ENCODE measurements at places on chromosomes 6 and 20. TPM values are rescaled to one million over a fixed set of nuclear protein-coding genes. Genes with fewer than 3 reads are reported as not detected.
A peak's percentile ranks its signal among the peaks of the same experiment; 100 is the strongest.

The CRYBG1 gene
- 19.9 TPM for total RNA-seq

The SLC22A1 gene
- 10.2 TPM for total RNA-seq

The LAMA2 gene
- 0.22 TPM for total RNA-seq

The C20orf144 gene
- total RNA-seq: not detected

The SIRPG gene
- not detected for total RNA-seq

The HSPA12B gene
- not detected for total RNA-seq

The TLDC2 gene
- total RNA-seq: not detected

The TRERF1 gene
- total RNA-seq: 13.9 TPM

The CLIC5 gene
- not detected for total RNA-seq

DNA sequence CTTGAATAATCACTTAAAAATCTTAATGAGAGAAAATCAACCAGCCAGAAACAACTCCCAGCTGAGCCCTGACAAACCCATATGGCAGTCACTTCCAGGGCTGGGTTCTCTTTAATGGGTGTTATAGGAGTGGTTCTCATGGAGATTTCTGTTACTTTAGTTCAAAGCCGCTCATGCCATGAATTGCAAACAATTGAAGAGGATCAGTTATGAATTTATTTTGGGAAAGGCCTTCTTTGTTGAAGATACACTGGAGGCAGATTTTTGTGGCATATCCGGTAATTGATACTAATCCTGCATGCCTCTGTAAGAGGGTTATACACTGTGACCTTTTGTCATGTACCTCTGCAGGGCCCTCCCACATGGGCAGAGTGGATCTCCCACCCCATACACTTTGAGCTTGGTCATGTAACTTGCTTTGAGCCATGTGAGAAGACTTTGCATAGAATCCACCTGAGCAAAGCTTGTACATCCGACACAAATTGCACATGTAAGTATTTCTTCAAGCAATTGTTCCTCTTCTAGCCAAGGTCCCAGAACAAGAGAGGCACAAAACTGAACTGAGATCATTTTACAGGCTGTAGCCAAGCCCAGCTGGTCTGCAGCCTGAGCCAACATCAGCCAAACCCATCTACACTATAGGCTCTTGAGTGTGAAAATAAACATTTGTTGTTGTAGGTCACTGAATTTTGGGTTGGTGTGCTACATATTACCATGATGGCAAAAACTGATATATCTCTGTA, 492.3 kb downstream of the PREX1 start:
- H3K27ac ChIP-seq: no peak overlapping the region
- no peak overlapping the region for H3K4me3 ChIP-seq
- peaks cover 39% of the 10 kb centered on the region for H3K4me1 ChIP-seq
- no peaks in the 10 kb centered on the region for H3K27me3 ChIP-seq

- H3K36me3 ChIP-seq: no peaks in the 10 kb centered on the region
- H3K27me3 ChIP-seq: no peaks in the 10 kb centered on the region
- no peaks in the 10 kb centered on the region for H3K4me1 ChIP-seq
- no peak overlapping the region for H3K27ac ChIP-seq
- no peak for DNase-seq
- H3K4me3 ChIP-seq: no peak overlapping the region
Observed at GRCh38 chr6:77106992-77107391, 356.3 kb downstream of the HTR1B start.

- H3K4me1 ChIP-seq: peaks cover 34% of the 10 kb centered on the region
- H3K36me3 ChIP-seq: no peaks in the 10 kb centered on the region
- DNase-seq: no peak
Observed at GRCh38 chr6:139586273-139586672, 211.8 kb upstream of the CITED2 start.

GRCh38 chr6:22253955-22254655, 42.7 kb downstream of the PRL start:
- DNase-seq: no peak
- peaks cover 31% of the 10 kb centered on the region for H3K4me1 ChIP-seq
- H3K27ac ChIP-seq: no peak overlapping the region
- no peak overlapping the region for H3K4me3 ChIP-seq

DNA sequence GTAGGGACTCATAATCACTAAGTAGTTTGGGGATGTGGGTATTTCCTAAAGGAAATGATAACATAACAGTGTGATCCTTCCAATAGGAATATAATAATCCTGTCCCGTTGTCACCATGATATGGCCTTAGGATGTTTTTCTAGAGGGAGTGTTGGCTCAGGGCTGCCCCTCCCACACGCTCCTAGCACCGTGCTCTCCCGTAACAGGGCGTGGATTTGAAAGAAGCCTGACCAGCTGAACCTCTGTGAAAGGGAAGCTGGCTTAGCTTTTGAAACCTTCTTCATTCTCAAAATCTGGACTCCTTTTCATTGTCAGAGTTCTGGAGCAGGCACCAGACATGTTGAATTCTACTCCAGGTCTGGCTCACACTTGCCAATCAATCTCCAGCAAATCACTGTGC, 103.4 kb upstream of the SASH1 start:
- no peaks in the 10 kb centered on the region for H3K27me3 ChIP-seq
- no peaks in the 10 kb centered on the region for H3K4me1 ChIP-seq
- H3K4me3 ChIP-seq: no peak overlapping the region
- no peak for DNase-seq

GRCh38 chr6:13284646-13285045, 43.7 kb downstream of the TBC1D7 start:
- no peaks in the 10 kb centered on the region for H3K27me3 ChIP-seq
- H3K4me1 ChIP-seq: no peaks in the 10 kb centered on the region
- no peak for DNase-seq
- no peaks in the 10 kb centered on the region for H3K36me3 ChIP-seq
- no peak overlapping the region for H3K4me3 ChIP-seq
- H3K27ac ChIP-seq: no peak overlapping the region

- H3K27ac ChIP-seq: no peak overlapping the region
- H3K4me1 ChIP-seq: no peaks in the 10 kb centered on the region
- no peaks in the 10 kb centered on the region for H3K36me3 ChIP-seq
- peak; percentile 58 for DNase-seq
- no peaks in the 10 kb centered on the region for H3K27me3 ChIP-seq
Observed at GRCh38 chr6:131519670-131520436, 53.2 kb upstream of the ARG1 start.

GRCh38 chr6:3418496-3419060, 38.3 kb downstream of the SLC22A23 start:
- H3K27me3 ChIP-seq: no peaks in the 10 kb centered on the region
- no peaks in the 10 kb centered on the region for H3K36me3 ChIP-seq
- peaks cover 49% of the 10 kb centered on the region for H3K4me1 ChIP-seq
- peak overlapping the region; percentile 63 for H3K27ac ChIP-seq
- peak; percentile 64 for DNase-seq

GRCh38 chr6:20900389-20901160, 366.3 kb downstream of the CDKAL1 start:
- H3K36me3 ChIP-seq: no peaks in the 10 kb centered on the region
- no peak overlapping the region for H3K27ac ChIP-seq
- no peak for DNase-seq

- H3K27me3 ChIP-seq: no peaks in the 10 kb centered on the region
- no peaks in the 10 kb centered on the region for H3K36me3 ChIP-seq
- no peak overlapping the region for H3K27ac ChIP-seq
- H3K4me3 ChIP-seq: no peak overlapping the region
- H3K4me1 ChIP-seq: peaks cover 15% of the 10 kb centered on the region
Observed at GRCh38 chr6:26556263-26557070, 18.3 kb downstream of the HMGN4 start.

GRCh38 chr6:125236536-125237327, 65.0 kb downstream of the HDDC2 start:
- no peaks in the 10 kb centered on the region for H3K36me3 ChIP-seq
- H3K4me3 ChIP-seq: no peak overlapping the region
- H3K27me3 ChIP-seq: no peaks in the 10 kb centered on the region
- no peaks in the 10 kb centered on the region for H3K4me1 ChIP-seq

DNA sequence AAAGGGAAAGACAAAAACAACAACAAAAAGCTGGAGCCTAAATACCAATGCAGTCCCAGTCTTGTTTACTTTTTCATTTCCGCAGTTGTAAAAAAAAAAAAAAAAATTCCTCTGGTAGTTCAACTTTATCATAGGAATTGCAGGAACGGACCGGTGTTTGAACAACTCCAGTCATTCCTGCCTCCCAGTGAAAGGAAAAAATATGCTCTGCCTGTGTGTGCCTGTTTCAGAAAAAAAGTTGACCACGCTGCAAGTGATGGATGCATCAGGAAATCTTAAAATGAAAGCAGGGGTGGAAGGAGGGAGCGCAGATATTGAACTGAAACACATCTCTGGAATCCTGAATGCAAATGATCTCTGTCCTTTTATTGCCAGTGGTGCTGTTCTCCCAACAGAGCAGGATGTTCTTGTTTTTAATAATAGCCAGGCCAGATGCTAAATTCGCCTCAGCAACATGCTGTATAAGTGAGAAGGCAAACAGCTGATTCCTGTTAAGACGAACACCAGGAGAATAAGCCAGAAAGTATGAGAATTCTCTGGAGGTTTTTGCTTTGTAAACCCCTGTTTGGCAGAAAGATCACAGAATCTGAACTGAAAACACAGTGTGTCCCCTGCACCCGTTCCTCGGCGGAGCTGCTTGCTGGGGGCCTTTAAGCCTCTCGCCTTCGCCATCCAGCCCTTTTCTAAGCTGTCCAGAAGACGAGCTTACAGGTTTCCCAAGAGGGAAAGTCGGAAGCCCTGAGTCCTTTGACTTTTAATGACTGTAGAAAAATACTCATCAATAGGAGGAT, 178.4 kb upstream of the SUPT3H start:
- DNase-seq: peak; percentile 36
- H3K27ac ChIP-seq: peak overlapping the region; percentile 23
- peak overlapping the region; percentile 62 for H3K4me3 ChIP-seq
- H3K27me3 ChIP-seq: no peaks in the 10 kb centered on the region
- H3K4me1 ChIP-seq: peaks cover 28% of the 10 kb centered on the region

DNA sequence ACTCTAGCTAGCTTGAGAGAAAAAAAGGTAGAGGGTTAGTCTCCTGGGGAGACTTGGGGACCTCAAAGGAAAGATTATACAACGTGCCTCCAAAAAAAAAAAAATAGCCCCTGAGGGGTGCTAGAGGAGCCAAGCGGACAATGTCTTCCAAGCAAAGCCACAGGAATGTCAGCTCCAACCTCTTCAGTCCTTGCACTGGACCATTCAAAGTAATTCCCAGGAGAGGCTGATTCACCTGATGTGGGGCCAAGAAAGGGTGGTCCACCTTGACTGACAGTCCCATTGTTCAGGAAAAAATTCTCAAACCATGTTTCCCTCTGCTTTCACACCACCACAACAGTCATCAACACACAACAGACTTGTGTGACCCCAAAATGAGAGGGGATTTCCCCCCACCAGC, 30.7 kb downstream of the ASIP start:
- peak; percentile 16 for DNase-seq
- no peak overlapping the region for H3K4me3 ChIP-seq

DNA sequence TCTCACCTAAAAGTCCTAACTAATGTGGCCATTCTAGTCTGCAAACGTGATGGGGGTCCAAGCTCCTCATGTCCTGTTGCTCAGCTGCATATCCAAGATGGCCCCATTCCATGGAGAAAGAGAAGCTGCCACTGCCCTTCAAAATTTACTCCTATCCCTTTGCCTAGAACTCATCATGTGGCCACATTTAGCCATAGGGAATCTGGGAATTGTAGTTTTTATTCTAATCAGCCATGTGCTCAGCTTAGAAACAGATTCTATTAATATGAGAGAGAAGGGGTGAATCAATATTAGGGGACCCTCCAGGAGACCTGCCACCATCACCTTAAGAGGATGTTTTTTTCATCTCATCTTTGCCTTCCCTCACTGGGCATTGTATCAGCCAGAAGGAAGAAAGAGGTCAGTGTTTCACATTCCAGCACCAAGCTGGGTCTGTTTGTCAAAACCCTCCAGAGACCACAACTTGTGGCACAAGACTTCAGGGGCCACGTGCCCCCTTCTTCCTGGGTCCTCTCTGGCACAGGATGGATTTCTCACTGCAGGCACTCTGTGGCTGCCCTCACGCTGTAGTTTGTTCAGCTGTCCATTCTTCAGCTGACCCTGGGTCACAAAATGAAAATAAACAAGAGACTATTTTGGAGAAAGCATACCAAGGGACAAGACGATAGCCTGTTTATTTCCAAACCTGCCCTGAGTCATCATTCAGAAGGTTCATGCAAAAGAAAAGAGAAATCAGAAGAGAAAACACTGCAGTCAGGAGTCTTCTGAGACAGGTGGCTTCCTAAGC, 172.0 kb downstream of the EYA2 start:
- DNase-seq: no peak
- H3K4me1 ChIP-seq: no peaks in the 10 kb centered on the region
- H3K27ac ChIP-seq: no peak overlapping the region
- H3K27me3 ChIP-seq: no peaks in the 10 kb centered on the region
- H3K36me3 ChIP-seq: peaks cover 3% of the 10 kb centered on the region
- H3K4me3 ChIP-seq: no peak overlapping the region

- H3K27ac ChIP-seq: no peak overlapping the region
- peak; percentile 7 for DNase-seq
- H3K4me1 ChIP-seq: peaks cover 8% of the 10 kb centered on the region
- no peaks in the 10 kb centered on the region for H3K27me3 ChIP-seq
- H3K4me3 ChIP-seq: no peak overlapping the region
- H3K36me3 ChIP-seq: no peaks in the 10 kb centered on the region
Observed at GRCh38 chr6:95574811-95575210, 2.5 kb upstream of the MANEA start.

DNA sequence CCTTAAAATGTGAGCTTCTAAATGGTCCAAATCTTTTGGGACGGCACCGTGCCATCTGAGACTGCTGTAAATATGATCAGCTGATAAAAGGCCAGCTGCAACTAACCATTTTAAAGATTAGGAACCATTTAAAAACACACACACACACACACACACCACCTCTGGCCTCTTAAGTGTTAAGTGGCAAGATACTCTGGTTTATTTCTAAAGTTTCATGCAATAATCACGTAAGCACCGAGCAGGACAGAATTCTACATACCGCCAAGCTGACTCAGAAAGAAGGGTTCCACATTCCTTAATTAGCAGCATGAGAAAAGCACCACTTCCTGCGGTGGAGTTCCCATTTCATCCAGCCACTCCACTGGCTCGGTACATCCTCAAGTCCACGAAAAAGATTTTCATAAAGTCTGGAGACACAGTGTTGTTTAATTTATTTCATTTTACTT, 17.8 kb upstream of the ZNF217 start:
- H3K4me3 ChIP-seq: peak overlapping the region; percentile 35
- peak; percentile 90 for DNase-seq
- H3K27ac ChIP-seq: peak overlapping the region; percentile 45
- no peaks in the 10 kb centered on the region for H3K27me3 ChIP-seq

DNA sequence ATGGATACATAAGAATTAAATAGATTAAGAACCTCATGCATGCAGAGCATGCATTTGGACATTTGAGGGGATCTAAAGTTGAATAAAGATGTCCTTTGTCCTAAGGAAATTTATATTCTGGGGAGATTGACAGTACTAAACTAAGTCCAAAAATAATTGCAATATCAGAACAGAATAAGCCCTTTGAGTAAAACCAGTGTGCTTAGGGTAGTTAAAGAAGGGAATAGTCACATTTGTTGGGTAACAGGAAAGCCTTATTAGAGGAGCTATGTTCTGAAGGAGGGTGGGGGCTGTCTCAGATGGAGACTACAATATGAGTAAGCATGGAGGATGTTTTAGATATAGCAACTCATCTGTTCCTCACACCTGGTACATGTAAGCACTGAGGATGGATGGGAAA, 35.8 kb downstream of the CDC5L start:
- no peaks in the 10 kb centered on the region for H3K27me3 ChIP-seq
- DNase-seq: no peak
- no peak overlapping the region for H3K4me3 ChIP-seq
- H3K27ac ChIP-seq: no peak overlapping the region

Measured in PC-3 (cell line).